ENCODE measurements at places on chromosomes 4 and X. TPM values are rescaled to one million over a fixed set of nuclear protein-coding genes. Genes with fewer than 3 reads are reported as not detected.

DNA sequence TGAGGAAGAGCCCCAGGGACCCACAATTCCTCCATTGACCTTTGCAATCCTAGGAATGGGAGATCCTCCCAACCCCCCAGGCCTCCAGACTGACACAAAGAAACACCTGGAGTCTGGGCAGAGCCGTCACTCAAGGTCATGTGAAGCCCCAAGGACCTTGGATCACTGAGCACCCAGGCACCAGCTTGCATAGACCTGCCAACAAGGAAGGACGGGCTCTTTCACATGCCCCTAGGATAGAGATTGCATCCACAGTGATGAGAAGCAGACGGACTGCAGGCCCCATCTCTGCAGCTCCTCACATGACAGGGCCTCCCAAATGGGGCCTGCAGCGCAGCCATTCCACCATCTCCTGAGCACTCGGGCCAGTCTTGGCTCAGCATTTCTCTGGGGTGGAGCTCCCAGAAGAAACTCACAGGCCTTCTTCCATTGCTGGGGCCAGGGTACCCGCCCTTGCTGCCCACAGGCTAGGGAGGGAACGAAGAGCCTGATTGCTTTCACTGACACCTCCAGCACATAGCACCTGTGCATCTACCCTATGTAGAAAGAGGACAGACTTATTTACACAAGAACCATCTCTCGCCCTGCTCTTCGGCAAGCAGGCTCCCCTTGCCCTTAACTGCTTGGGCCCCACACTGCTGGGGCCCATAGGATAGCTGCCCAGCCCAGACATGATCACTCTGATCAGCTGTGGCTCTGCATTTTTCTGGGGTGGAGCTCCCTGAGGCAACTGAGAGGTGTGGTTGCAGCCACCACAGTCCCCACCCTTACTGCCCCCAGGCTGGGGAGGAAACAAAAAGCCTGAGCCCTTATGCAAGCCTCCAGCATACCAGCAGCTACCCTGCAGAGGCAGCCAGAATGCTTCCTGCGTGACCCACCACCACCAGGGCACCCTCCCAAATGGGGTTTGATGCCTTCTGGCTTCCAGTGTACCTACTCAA, 185.7 kb upstream of the ZCCHC13 start:
- DNase-seq, result no peak

The KCTD8 gene
- not detected for total RNA-seq

- no peak for DNase-seq
Measured at GRCh38 chr4:104615496-104615895, 120.8 kb upstream of the CXXC4 start.

DNA sequence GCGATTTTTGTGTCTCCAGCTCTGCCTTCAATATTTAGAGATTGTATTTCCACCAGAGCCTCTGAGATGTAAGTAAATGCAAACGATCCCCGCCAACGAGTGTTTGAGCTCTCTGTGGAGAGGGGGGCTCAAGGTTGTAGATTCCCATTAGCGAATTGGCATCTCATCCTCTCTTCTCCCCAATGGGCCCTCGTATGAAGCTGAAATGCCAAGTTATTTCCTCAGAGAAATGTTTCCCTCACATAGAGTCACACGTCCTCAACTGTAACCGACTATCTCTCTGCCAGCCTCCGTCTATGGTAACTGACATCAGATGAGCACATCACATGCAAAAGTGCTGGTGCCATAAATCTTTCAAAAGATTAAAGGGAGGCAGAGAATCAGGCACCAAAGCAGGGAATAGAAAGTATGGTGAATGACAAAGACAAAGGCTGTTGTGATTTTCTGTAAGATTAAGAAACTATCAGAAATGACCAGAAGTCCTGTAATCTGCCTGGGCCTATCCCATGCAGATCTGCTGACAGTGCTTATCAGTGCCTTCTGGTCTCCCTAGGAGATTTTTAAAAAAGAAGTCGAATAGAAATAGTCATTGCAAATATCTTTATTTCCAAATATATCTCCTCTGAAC, 157.1 kb downstream of the PDGFRA start:
- no peak for DNase-seq

GRCh38 chrX:71509289-71509688, 23.6 kb upstream of the OGT start:
- DNase-seq, result no peak

DNA sequence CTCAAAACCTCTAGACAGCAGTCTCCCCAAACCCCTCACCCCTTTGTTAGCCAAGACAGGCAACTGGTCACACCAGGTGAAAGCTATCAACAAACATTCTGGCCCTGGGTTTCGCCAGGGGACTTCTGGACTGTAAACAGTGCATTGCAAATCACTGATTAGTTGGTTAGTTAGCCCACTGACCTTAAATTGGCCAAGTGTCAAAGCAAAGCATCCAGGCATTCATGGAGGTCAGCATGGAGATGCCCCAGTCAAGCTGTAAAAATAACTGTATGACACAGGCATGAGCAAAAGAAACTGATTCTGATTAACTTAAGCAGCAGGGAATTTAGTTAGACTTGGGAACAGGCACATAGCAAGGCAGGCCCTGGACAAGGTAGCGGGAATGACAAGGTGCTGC, 156.0 kb upstream of the TTC29 start:
- DNase-seq, result no peak

DNA sequence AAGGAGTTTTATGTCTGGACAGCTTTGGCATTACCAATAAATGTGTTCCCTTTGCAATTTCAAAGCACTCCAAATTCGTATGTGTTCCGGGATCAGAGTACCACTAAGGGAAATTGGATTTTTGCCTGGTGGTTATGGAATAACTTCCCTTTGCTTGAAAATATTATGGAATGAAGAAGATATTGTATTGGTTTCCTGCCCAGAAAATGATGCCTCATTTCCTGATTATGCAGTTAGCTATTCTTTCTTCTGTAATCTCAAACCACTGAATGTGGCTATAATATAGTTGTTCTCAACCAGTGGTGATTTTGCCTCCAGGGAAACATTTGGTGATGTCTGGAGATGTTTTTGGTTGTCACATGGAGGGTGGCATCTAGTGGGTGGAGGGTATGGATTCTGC, 142.9 kb downstream of the PCDH7 start:
- DNase-seq, result no peak

The MAGEA9B gene
- total RNA-seq, result not detected

The IQCM gene
- total RNA-seq, result not detected
